ENCODE measurements at places on chromosomes 5 and 9.

- no peak for DNase-seq
Observed at GRCh38 chr9:3498691-3499090, 27.1 kb downstream of the RFX3 start.

- no peak for DNase-seq
Observed at GRCh38 chr9:2849941-2850340, 6.0 kb upstream of the PUM3 start.

GRCh38 chr9:27688954-27689353 is 115.7 kb upstream of the C9orf72 start:
- no peak for DNase-seq

- no peak for DNase-seq
Observed at GRCh38 chr9:37002036-37002412, 32.0 kb downstream of the PAX5 start.

DNA sequence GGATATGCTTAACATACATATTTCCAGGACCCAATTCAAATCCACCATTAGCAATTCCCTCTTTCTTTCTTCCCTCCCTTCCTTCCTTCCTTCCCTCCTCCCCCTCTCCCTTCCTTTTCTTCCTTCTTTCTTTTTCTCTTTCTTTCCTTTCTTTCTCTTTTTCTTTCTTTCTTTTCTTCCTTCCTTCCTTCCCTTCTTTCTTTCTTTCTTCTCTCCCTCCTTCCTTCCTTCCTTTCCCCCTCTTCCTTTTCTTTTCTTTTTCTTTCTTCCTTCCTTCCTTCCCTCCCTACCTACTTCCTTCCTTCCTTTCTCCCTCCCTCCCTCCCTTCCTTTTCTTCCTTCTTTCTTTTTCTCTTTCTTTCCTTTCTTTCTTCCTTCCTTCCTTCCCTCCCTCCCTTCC is 332.0 kb downstream of the TMEM161B start:
- no peak for DNase-seq

GRCh38 chr5:60583616-60584015 is 116.3 kb downstream of the DEPDC1B start:
- no peak for DNase-seq

GRCh38 chr9:20754556-20754955 is 70.5 kb downstream of the FOCAD start:
- no peak for DNase-seq

DNA sequence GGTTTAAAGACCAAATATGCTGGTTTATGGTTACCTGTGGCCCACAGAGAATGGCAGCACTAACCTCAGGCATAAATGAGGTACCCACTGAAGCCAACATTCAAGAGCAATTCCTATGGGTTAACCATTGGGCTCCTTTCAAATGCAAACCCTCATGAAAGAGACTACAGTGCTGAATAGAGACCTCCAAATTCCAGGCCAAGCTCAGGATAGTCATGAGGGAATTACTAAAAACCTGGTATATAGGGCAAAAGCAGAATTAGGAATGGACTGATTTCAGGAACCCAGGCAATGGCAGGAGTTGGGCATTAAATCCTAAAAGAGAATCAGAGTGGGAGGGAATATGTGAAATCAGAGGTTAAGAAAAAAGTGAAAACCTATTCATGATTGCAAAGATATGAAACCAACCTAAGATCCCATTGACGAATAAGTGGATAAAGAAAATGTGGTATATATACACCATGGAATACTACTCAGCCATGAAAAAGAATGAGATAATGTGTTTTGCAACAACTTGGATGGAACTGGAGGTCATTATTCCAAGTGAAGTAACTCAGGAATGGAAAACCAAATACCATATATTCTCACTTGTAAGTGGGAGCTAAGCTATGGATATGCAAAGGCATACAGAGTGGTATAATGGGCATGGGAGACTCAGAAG is 51.6 kb downstream of the PDCD1LG2 start:
- no peak for DNase-seq

- no peak for DNase-seq
Observed at GRCh38 chr5:151528153-151528552, 63.0 kb downstream of the FAT2 start.

All from suppressor macrophage (primary cell).